Suppressor macrophage (primary cell): ENCODE measurements at places on chromosomes 12 and 14.
A peak's percentile ranks its signal among the peaks of the same experiment; 100 is the strongest.

GRCh38 chr12:77189901-77190416, 124.6 kb upstream of the E2F7 start:
- no peak for DNase-seq

DNA sequence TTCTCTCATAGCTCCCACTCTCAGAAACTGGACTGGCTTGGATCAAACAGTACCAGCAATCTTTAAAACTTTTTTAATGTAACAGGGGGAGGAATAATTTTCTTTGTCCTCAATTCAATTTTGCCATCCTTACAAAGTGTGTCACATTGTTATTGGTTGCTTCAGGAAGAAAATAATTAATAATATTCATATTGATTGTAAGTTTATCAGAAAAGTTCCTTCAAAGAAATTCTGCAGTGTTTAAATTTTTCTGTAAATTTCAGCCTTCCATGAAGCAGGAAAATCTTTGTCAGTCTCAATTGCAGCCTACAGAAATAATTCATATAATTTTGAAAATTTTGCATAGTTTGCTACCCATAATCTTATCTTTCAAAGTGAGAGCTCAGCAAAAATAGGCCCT, 1119.1 kb upstream of the ATXN7L3B start:
- DNase-seq = no peak

GRCh38 chr14:36716614-36717184, 55.0 kb downstream of the PAX9 start:
- no peak for DNase-seq

GRCh38 chr12:131511391-131511802, 199.5 kb upstream of the SFSWAP start:
- peak; percentile 96 for DNase-seq
